ENCODE measurements at places on chromosomes 12 and 14.

- DNase-seq = no peak
Observed at GRCh38 chr14:59657769-59658168, 81.2 kb upstream of the CCDC175 start.

DNA sequence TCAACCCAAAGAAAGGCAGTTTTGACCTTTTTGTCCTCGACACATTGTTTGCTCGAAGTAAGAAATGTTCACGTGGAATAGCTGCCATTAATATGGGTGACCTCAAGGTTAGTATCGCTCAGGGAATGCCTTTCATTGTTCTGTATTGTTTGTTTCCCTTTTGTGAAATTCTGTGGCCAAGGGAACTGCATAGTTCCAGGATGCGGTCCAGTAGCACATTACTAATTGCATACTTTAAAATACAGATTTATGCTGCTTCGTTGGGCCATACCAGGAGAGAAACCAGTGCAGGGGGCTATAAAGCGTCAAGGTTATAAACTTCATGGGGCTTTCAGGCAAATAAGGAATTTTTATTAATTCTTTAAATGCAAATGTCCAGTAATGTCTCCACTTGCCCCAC lies 73.3 kb upstream of the USP44 start:
- no peak for DNase-seq

DNA sequence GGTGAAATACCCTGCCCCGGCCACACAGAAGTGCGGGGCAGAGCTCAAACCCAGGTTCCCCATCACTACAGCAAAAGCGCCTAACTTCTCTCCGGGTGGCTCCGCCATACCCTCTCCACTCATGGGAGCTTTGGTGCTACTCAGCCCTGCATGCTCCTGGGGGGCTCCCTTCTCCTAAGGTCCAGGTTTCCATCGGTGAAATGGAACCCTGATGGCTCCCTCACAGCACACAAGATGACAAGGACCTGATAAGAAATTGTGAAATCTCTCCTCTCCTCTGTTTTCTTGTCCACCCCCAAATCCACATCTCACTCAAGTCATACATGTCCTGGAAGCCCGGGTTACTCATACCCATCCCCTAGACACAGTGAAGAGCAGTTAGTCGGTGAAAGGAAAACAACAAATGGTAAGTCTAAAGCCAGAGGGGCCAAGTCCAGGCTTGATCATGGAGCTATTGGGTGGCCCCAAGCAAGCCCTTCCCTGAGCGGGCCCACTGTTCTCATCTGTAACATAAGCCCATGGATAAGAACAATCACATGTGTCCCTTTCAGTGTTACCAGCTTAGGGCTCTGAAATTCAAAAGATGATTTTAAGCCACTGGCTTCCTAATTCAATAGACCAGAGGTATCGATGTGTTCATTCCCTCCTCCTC lies 317.5 kb downstream of the BCL11B start:
- no peak for DNase-seq

DNA sequence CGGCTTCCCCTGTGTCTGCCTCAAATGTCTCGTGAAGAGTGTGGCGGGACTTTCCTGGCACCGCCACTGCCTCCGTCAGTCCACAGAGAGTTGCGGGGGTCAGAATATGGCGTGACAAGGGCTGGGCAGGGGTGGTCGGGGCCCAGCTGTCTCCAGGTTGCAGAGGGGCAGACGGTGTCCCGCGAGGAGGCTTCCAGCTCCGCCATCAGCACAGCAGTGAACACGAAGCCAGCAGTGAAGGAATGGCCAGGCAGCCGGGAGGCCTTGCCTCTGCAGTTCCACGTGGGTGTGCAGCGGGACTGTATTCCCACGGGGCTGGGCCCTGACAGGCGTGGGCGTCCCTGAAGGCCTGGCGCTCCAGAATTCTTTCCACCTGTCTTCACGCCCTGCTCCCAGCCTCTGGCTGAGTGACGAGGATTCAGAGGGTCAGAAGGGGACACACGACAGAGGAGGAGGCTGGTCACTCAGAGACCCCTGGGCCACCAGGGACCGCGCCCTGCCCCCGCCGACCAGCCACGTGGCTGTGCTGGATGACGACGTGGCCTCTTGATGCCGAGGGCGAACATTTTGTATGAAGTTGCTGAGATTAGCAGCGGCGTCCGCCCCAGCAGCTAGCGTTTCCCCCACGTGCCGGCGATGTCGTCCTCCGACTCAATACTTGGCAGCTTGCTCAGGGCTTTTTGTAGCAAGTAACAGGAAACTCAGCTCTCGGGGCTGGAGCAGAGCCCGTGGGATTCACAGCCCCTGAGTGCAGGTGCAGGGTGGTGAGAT lies 25.0 kb upstream of the GALNT9 start:
- no peak for DNase-seq

GRCh38 chr12:48580831-48581230 lies 11.0 kb upstream of the LALBA start:
- no peak for DNase-seq

GRCh38 chr12:47687636-47688035 lies 18.2 kb downstream of the RPAP3 start:
- DNase-seq = no peak

- no peak for DNase-seq
Observed at GRCh38 chr12:29155079-29155478, 6.0 kb downstream of the FAR2 start.

DNA sequence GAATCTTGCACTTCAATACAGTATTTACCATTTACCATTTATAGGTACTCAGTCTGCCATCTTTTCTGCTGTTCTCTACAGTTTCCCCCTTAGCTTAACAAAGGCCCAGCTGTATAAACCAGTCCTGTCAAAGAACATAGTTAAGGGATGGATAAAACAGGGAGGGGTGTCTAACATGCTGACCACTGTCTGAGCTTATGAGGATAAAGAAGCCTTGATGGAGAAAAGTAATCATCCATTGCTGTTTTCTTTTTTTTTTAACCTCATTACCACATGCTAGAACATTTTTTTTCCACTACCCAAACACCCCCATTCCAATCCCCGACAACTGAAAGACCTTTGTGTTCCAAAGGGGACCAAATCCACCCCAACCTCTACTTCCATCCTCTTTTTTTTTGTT lies 39.9 kb downstream of the SOX5 start:
- DNase-seq = no peak

- no peak for DNase-seq
Observed at GRCh38 chr12:108933949-108934348, 54.1 kb downstream of the DAO start.

DNA sequence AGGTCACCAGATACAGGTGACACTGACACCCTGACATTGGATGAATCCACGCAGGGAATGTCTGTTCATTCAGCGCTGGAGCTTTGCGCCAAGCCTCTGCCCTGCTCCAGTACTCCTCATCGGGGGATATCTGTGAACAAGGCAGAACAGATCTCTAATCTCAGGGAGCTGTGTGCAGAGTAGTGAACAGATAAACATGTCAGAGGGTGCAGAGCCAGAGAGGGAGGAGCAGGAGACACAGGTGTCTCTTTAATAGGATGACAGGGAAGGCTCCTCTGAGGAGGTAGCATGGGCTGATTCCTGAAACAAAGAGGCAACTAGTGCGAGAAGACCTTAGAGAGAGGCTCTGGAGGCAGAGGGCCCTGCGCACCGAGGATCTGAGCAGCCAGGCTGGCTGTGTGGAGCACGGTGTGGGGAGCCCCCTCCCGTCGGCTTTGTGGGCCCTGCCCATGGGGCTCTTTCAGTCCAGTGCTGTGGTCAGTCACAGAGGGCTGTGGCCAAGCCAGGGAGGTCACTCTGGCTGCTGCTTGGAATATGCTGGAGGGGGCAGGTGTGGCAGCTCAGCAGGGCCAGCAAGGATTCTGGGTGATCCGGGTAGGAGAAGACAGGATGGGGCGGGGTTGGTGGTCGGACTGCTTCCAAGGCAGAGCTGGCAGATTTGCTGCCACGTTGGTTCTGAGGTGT lies 55.6 kb downstream of the TECPR2 start:
- no peak for DNase-seq
